ENCODE measurements at places on chromosomes 2 and 18. TPM values are rescaled to one million over a fixed set of nuclear protein-coding genes. Genes with fewer than 3 reads are reported as not detected.
A peak's percentile ranks its signal among the peaks of the same experiment; 100 is the strongest.

DNA sequence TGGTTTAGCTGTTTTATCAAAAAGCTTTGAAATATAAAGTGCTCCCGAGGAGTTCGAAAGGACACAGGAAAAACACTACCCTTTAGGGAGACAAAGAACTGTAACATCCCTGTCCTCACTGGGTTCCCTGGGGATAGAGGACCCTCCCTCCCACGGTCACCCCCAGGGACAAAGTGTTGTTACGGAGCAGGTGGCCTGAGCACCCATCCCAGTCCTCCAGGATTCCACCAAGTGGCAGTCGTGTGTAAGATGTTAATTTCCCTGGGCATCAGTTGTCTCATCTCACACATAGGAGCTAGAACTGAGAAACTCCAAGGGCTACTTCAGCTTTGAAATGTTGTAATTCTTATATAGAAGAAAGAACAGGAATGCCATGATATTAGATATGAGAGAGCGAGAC is 137.7 kb downstream of the ALK start:
- no peaks in the 10 kb centered on the region for H3K27me3 ChIP-seq
- H3K4me1 ChIP-seq, result no peaks in the 10 kb centered on the region
- no peaks in the 10 kb centered on the region for H3K36me3 ChIP-seq

GRCh38 chr2:127106991-127107621 is at the start of gene BIN1:
TSS of gene BIN1 (minus strand) at chr2:127107154. CDS start at chr2:127106943, 211 bp downstream.
- DNase-seq, result peak; percentile 92
- no peaks in the 10 kb centered on the region for H3K27me3 ChIP-seq
- peak within 1 kb of the TSS; percentile 94 for H3K4me3 ChIP-seq
- no peaks in the 10 kb centered on the region for H3K36me3 ChIP-seq
- H3K27ac ChIP-seq, result peak within 1 kb of the TSS; percentile 73

GRCh38 chr2:233692648-233693047 is at the start of gene UGT1A6:
TSS of gene UGT1A6 (plus strand) at chr2:233692890. CDS start at chr2:233693005, 115 bp downstream.
- H3K4me3 ChIP-seq, result no peak within 1 kb of the TSS
- H3K36me3 ChIP-seq, result no peaks in the 10 kb centered on the region
- H3K27me3 ChIP-seq, result no peaks in the 10 kb centered on the region
- DNase-seq, result no peak
- peak within 1 kb of the TSS; percentile 57 for H3K27ac ChIP-seq
- H3K4me1 ChIP-seq, result peaks cover 45% of the 10 kb centered on the region

- H3K27ac ChIP-seq, result peak overlapping the region; percentile 69
- H3K4me3 ChIP-seq, result no peak overlapping the region
- H3K27me3 ChIP-seq, result no peaks in the 10 kb centered on the region
Observed at GRCh38 chr2:20633794-20634506, 16.9 kb downstream of the HS1BP3 start.

- H3K27me3 ChIP-seq, result no peaks in the 10 kb centered on the region
- no peak for DNase-seq
- H3K27ac ChIP-seq, result no peak overlapping the region
- no peaks in the 10 kb centered on the region for H3K4me1 ChIP-seq
- no peak overlapping the region for H3K4me3 ChIP-seq
- H3K36me3 ChIP-seq, result no peaks in the 10 kb centered on the region
Observed at GRCh38 chr2:205148755-205149154, 533.5 kb upstream of the NRP2 start.

DNA sequence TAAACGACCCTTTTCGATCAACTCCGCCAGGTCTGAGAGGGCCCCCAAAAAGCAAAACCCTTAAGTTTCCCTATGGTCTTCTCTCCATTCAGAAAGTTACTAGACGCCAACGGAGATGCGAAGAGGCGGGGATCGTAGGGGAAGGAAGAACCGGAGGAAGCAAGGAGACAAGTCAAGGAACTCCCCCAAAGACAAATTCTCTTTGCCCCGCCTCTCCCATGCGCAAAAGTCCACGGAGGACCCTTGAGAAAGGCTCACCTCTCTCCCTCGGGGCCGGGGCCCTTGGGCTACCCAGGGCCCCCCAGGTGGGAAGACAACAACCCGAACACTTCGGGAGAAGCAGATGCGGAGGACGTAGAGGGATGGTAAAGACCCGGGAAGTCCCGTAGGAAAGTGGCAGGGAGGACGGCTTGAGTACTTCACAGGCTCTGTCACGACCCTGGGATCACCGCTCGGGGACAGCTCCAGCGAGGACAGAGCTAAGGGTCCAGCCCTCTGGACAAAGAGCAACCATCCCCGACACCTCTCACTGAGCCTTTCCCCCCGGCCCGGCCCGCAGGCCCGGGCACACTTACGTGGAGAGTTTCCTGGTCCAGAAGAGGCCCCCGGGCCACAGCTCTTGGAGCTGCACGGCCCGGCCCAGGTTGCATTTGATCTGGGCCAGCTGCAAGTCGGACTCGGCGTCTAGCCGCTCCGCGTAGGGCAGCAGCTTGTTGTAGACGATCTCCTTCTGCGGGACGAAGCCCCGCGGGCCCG is 647 bp downstream of the PSME4 start:
- H3K36me3 ChIP-seq, result peaks cover 6% of the 10 kb centered on the region
- peak overlapping the region; percentile 93 for H3K4me3 ChIP-seq
- H3K27me3 ChIP-seq, result no peaks in the 10 kb centered on the region
- peaks cover 3% of the 10 kb centered on the region for H3K4me1 ChIP-seq
- H3K27ac ChIP-seq, result peak overlapping the region; percentile 93

DNA sequence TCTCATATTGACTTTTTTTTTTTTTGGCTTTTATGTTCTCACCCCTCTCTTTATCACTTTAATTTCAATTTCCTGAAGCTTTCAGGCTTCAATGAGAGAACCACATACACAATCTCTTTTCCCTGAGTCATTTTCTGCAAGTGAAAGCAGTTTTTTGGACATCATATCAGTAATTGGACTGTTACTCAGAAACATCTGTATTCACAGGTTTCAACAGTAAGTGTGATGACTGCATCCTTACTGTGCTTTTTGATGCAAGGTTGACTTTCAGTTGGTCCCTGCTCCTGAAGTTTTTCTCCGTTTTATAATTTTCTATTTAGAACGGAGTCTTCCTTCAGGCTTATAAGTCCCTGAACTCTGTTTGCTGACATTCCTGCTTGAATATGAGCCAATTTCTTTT is 70.5 kb upstream of the CCBE1 start:
- H3K36me3 ChIP-seq, result no peaks in the 10 kb centered on the region
- DNase-seq, result no peak
- H3K27ac ChIP-seq, result no peak overlapping the region
- no peaks in the 10 kb centered on the region for H3K4me1 ChIP-seq

GRCh38 chr2:213317929-213318328 is 33.7 kb downstream of the SPAG16 start:
- no peaks in the 10 kb centered on the region for H3K36me3 ChIP-seq
- H3K27ac ChIP-seq, result no peak overlapping the region
- no peaks in the 10 kb centered on the region for H3K27me3 ChIP-seq
- DNase-seq, result no peak
- H3K4me3 ChIP-seq, result no peak overlapping the region
- H3K4me1 ChIP-seq, result no peaks in the 10 kb centered on the region

- no peaks in the 10 kb centered on the region for H3K36me3 ChIP-seq
- no peaks in the 10 kb centered on the region for H3K27me3 ChIP-seq
- H3K4me3 ChIP-seq, result no peak overlapping the region
- DNase-seq, result no peak
- H3K27ac ChIP-seq, result no peak overlapping the region
- H3K4me1 ChIP-seq, result no peaks in the 10 kb centered on the region
Observed at GRCh38 chr2:3361518-3362389, 15.9 kb downstream of the EIPR1 start.

- H3K4me1 ChIP-seq, result no peaks in the 10 kb centered on the region
- no peak overlapping the region for H3K4me3 ChIP-seq
- DNase-seq, result no peak
Observed at GRCh38 chr2:127229555-127229954, 9.5 kb upstream of the CYP27C1 start.

- no peaks in the 10 kb centered on the region for H3K4me1 ChIP-seq
- no peak overlapping the region for H3K27ac ChIP-seq
- no peaks in the 10 kb centered on the region for H3K27me3 ChIP-seq
- DNase-seq, result no peak
- no peak overlapping the region for H3K4me3 ChIP-seq
Observed at GRCh38 chr2:132252894-132253264, 91.1 kb upstream of the ANKRD30BL start.

- no peaks in the 10 kb centered on the region for H3K36me3 ChIP-seq
- no peaks in the 10 kb centered on the region for H3K27me3 ChIP-seq
- H3K4me1 ChIP-seq, result no peaks in the 10 kb centered on the region
- no peak overlapping the region for H3K27ac ChIP-seq
Observed at GRCh38 chr2:181104512-181105115, 124.2 kb downstream of the UBE2E3 start.

DNA sequence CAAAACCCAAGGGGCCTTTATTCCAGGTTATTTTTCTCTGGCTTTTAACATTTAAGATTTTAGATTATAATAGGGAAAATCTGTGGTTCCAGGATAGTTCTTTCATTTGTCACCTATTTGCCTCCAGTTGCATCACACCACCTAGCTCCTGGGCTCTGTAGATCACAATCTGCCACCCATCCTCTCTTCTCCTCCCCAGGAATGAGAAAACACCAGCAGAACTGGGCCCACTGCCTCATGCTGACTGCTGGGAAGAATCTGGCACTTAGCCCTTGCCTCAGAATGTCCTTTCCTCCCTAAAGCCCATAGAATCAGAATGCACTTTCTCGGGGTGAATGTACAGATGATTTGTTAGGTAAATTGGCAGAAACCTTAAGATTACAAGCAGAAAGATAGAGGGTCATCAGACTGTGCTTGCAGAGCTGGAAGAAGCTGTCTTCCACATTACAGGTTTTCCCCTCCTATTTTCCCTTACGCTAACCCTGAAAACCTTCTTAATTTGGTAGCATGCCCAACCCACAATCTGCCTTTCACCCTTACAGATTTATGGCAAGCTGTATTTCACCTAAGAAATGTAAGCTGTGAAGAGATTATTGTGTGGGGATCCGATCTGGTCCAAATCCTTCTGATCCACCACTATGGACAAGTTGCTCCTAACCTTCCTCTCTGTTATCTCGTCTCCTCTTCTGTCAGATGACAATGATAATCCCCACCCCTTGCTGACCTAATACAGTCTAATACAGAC is 72.6 kb downstream of the LRRC30 start:
- H3K4me3 ChIP-seq, result no peak overlapping the region
- H3K4me1 ChIP-seq, result no peaks in the 10 kb centered on the region
- H3K27ac ChIP-seq, result no peak overlapping the region
- no peak for DNase-seq

DNA sequence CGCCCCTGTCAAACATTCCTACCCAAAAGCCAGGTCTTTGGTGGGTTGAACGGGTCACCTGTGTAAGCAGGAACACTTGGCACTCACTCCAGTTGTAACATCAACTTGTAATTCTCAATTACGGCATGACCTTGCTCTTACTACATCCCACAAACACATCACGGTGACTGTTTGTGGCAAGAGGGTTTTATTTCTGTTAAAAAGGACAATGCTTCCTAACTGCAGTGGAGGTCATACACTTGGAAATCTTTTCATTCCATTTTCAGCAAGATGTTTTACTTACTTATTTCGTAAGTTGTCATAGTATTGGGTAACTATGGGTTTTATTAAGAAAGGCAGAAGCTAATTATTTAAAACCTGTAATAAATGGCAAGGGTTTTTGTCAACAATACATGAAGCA is 126.1 kb downstream of the ZNF516 start:
- H3K36me3 ChIP-seq, result peaks cover 3% of the 10 kb centered on the region
- DNase-seq, result no peak
- no peak overlapping the region for H3K4me3 ChIP-seq
- no peak overlapping the region for H3K27ac ChIP-seq
- no peaks in the 10 kb centered on the region for H3K4me1 ChIP-seq

DNA sequence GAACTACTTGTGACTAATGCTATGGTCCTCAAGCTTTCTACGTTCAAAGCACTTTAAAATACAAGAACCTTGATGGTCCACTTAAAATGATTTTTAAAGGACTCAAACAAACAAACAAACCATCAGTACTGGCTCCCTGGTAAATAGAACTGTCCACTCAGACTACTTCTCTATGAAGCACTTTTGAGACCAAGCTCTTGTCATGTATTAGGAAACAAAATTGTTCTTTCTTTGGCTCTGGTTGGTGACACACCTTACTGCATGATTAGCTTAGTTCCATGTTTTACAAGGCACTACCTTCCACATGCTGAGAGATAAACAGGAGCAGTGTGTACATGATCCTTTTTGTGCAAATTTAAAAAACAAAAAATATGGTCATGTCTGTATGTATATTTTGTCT is 19.7 kb downstream of the DARS1 start:
- no peak overlapping the region for H3K4me3 ChIP-seq
- no peaks in the 10 kb centered on the region for H3K4me1 ChIP-seq
- H3K27ac ChIP-seq, result no peak overlapping the region
- no peak for DNase-seq
- H3K27me3 ChIP-seq, result no peaks in the 10 kb centered on the region

- no peaks in the 10 kb centered on the region for H3K4me1 ChIP-seq
- no peak overlapping the region for H3K4me3 ChIP-seq
Observed at GRCh38 chr2:25558262-25558661, 115.1 kb downstream of the DTNB start.

GRCh38 chr2:39121523-39122063 is 742 bp upstream of the SOS1 start:
- no peaks in the 10 kb centered on the region for H3K36me3 ChIP-seq
- peak overlapping the region; percentile 85 for H3K4me3 ChIP-seq
- DNase-seq, result no peak
- H3K27ac ChIP-seq, result peak overlapping the region; percentile 98
- no peaks in the 10 kb centered on the region for H3K27me3 ChIP-seq

GRCh38 chr2:151302879-151303278 is 13.4 kb upstream of the NMI start:
- no peak overlapping the region for H3K4me3 ChIP-seq
- H3K36me3 ChIP-seq, result no peaks in the 10 kb centered on the region
- no peak for DNase-seq
- no peak overlapping the region for H3K27ac ChIP-seq

DNA sequence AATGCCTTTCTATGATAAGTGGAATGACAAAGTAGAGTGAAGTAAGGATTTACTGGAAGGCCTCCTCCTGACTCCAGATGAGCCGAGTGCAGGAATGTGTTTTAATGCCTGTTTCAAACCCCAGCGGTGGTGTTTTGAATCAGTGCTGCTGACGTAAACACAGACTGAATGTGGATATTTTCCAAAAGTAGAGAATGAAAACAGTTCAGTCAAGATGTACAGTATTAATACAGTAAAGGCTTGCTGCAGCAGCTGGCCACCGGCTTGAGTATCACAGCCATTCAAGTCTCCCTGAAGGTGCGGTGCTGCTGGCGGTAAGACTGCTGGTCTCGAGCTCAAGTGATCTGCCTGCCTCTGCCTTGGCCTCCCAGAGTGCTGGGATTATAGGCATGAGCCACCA is 46.7 kb downstream of the ARHGAP28 start:
- H3K36me3 ChIP-seq, result no peaks in the 10 kb centered on the region
- H3K4me1 ChIP-seq, result no peaks in the 10 kb centered on the region
- H3K27ac ChIP-seq, result no peak overlapping the region
- no peak overlapping the region for H3K4me3 ChIP-seq
- H3K27me3 ChIP-seq, result no peaks in the 10 kb centered on the region

POMC gene
- 0.33 TPM for total RNA-seq

ZNF892 gene
- 1.8 TPM for total RNA-seq

IL36B gene
- not detected for total RNA-seq

TMEM198 gene
- 1.2 TPM for total RNA-seq

RALBP1 gene
- total RNA-seq, result 16.3 TPM

TUBB8B gene
- total RNA-seq, result 0.30 TPM

SLC9A2 gene
- not detected for total RNA-seq

Data from right lobe of liver (tissue), 6 donors.